NCI-H345 (cell line): ENCODE measurements at places on chromosomes 6 and 20.

- DNase-seq = peak; percentile 4
Measured at GRCh38 chr6:72890233-72890632, 268.4 kb downstream of the KCNQ5 start.

DNA sequence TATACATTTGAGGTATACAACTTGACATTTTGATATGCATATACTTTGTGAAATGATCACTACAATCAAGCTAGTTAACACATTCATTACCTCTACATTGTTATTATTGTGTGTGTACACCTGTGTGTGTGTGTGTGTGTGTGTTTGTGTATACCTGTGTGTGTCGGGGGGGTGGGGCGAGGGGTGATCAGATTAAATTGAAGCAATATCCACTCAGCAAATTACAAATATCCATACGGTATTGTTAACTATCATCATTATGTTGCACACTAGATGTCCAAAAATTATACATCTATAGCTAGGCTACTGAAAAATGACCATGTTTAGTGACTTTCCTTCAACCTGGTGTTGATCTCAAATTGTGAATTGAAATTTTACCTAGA, 1.8 kb downstream of the RHAG start:
- no peak for DNase-seq

- DNase-seq = no peak
Measured at GRCh38 chr6:41441598-41442351, 104.4 kb upstream of the FOXP4 start.

DNA sequence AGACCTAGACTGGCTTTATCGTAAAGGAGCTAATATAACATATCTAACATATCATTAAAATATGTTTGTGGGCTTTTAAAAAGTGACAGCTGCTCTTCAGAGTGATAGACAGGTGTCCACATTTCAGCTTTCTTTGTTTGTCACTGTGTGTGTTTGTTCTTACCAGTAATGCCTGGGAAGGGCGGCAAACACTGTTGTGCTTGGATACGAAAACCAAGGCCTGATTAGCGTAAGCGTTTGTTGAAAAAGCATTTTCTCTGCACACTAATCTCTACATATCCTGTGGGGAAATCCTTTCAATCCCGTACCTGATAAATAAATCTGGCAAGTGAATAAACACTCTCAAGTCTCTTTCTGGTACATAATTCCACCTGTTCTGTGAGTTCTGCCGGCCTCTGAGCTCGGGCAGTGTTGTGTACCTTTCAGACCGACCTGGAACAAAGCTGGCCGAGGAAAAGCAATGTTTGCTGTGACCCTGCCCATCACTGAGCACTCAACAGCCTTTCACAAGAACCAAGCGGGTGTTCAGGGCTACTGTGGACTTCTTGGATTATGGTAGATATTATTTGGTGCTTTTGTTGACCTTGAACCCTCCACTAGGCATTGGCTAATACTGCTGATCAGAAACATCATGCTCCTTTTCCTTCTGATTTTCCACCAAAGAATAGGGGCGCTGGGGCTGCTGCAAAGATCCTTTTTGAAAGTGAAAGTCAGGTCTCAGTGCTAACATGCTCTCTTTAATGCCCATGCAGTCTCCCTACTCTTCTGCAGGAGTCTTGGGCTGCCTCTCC, 100.4 kb downstream of the CD83 start:
- peak; percentile 29 for DNase-seq

DNA sequence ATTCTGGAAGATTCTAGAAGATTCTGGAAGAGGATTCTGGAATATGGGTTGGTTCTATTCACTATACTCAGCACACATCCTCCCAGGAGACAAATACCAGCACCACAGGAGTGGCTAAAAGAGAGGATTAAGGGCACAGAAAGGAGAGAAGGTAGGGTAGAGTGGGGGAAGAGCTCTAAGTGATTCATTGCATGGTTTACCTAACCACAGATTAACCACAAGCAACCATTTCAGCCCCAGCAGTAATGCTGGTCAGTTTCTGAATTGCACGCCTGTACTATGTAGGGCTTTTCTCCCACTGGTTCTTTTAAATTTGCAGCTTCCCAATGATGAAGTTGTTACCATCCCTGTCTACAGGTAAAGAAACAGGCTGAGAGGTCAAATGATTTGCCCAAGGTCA, 192.7 kb upstream of the PMEPA1 start:
- no peak for DNase-seq

DNA sequence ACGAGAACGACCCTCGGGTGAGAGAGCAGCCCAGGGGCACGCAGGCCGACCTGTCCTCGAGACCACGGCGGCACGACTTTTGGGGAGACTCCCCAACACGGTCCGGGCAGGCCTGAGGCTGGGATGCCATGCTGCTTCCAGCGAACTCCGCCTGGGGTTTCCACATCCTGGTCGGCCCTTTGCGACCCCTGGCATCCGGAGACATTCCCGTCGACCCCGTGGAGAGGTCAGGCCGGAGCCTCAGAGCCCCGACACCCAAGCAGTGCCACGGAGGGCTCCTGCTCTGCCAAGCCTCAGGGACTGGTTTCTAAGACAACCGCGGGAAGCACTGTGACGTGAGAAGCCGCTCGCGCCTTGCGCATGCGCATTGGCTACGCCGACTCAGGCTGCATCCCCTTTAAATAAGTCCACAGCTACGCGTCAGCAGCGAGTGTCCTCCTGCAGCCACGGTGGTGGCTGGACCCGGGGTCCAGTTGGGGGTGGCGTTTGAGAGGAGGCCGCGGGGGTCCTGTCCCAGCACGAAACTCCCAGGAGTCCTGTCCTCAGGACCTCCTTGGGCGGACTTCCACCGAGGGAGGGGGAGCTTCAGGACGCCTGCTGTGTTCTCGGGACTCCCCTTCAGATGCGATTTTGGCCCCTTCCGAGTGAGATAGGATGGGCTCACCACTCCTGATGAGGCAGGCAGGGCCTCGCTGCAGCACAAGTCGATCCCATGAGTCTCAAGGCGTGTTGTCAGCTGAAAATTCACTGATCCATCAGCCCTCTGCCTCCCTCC, 1089.3 kb upstream of the DEFB115 start:
- DNase-seq = no peak

DNA sequence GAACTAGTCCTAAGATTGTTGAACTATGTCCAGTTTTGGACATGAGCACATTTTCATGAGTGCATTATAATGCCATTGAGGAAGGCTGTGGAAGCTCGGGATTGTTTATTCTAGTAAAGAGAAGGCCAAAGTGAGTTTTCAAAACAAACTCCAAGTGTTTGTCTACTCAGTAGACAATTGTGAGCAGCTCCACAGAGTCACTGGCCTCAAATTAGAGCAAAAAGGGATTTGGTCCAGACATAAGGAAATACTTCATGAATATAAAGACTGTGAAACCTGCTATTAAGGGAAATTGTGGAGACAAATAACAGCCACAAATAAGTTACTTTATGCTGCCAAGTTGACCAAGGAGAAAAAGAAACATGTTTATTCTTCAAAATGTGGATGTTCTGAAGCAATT, 42.6 kb upstream of the PREP start:
- no peak for DNase-seq

DNA sequence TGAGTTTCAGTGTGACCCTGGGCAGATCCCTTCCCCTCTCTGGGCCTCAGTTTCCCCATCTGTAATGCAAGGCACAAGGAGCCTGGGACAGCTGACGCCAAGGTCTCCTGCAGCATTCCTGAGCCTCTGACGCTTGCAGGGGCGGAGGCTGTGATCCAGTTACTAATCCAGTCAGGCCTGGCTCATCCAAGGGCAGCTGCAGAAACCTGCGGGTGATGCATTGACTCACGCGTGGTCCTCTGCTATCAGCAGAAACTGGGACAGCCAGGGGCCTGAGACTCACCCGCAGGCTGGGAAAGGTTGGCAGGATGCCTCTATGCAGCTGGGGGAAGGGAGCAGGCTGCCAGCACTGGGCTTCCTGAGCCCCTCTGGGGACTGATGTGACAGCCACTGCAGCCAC, 65.0 kb upstream of the SIRPA start:
- DNase-seq = no peak

DNA sequence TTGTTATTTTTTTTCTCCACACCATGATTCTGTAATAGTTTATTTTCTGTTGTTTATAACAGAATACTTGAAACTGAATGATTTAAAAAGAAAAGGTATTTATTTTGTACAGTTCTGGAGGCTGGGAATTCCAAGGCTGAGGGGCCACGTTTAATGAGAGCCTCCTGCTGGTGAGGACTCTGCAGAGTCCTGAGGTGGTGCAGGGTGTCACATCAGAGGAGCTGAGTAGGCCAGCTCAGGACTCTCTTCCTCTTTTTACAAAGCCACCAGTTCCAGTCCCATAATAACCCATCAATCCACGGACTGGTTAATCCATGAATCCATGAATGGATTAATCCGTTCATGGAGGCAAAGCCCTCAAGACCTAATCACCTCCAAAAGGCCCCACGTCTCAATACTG, 71.6 kb downstream of the TFAP2A start:
- DNase-seq = no peak

GRCh38 chr6:161547617-161548016, 273.8 kb upstream of the AGPAT4 start:
- no peak for DNase-seq

GRCh38 chr6:144017166-144018094, 9.4 kb upstream of the PLAGL1 start:
- DNase-seq = no peak

DNA sequence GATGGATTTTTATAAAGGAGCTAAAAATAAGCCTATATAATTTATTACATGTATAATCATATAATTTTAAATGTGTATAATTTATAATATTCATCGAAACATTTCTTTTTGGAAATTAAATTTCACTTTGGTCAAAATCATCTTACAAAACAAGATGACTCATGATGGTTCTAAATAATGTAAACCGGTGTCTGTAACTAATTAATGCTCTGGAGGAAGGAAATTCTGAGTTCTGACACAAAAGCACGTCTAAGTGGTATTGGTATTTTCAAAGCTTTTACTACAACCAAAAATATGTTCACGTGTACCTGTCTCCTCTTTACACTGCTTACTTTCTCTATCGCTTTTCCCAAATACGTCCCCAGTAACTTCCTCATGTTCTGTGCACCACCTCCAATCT, 134.1 kb downstream of the MTHFD1L start:
- no peak for DNase-seq

GRCh38 chr6:109381061-109381746, 1.1 kb downstream of the CD164 start:
- peak; percentile 43 for DNase-seq

DNA sequence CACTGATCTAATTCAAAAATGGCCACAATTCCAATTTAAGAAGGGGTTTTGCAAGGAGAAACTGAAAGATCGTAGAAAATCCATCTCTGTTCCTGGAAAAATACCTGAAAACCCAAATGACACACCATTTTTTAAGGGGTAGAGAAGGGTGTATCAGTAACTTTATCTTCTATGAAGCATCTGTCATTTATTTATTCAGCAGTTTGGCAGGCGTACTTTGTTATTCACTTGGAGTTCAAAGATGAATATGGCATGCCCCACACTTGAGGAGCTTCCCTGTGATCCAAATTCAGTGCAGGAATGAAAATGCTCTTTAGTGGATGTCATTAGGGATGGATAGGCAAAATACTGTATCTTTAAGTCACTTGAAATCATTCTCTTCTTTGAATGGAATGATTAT, 7.2 kb downstream of the HINT3 start:
- no peak for DNase-seq

GRCh38 chr6:53192682-53193188, 44.1 kb upstream of the GCM1 start:
- DNase-seq = peak; percentile 81

- DNase-seq = no peak
Measured at GRCh38 chr6:47188588-47189021, 121.1 kb downstream of the TNFRSF21 start.

DNA sequence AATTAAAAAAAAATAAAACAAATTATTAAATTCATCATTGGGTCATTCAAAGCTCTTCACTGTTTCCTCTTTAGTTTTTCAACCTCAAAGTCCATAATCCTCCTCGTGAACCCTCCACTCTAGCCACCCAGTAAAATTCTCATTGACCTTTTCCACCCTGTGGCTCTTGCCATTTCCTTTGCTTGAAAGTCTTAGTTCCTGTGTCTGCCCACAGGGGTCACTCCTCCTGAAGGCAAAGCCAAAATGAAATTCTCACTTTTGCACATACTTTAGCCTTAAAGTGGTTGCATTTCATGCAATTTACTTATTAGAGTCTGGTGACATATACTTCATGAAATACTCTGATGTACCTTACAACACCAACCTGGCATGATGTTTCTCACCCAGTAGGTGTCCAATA, 263.7 kb downstream of the BMP2 start:
- no peak for DNase-seq

DNA sequence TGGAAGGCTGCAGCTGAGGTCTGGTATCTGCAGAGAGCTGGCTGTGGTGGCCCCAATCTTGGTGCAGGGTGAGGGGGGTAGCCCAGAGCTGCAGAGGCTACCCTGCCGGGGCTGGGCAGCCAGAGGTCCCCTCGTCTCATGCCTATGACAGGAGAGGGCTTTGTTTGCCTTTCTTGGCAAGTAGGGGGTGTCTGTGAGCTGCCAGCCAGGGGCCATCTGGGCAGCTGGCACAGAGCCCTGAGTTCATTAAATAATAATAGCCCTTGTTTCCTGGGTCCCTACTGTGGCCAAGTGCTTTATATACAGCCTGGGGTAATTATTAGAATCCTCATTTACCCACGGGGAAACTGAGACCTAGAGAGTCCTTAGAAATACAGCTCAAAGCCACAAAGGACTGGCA, 66.6 kb downstream of the EZR start:
- peak; percentile 81 for DNase-seq

- DNase-seq = no peak
Measured at GRCh38 chr6:162014069-162014811, 713.3 kb downstream of the PRKN start.

DNA sequence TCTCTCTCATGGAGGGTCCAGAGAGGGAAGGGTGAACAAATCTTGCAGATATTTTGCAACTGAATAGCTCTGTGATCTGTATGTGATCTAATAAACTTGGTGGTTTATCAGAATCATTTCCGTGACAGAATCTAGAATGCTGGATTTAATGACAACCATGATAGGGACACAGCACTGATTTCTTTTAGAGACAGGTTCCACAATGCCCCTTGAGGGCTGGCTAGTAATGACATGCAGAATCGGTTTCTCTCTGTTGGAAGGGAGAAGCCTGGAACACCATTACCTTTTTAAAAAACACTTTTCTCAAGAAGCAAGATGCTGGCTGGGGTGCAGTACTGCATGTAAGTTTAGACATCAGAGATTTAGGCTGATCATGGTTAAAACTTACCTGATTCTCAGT, 313.4 kb downstream of the CDH26 start:
- no peak for DNase-seq

- peak; percentile 86 for DNase-seq
Measured at GRCh38 chr6:27078734-27079357, 168.7 kb upstream of the PRSS16 start.

GRCh38 chr6:29917857-29918256, 24.5 kb upstream of the HLA-A start:
- no peak for DNase-seq

GRCh38 chr20:168876-169275, 11.6 kb downstream of the DEFB127 start:
- no peak for DNase-seq
